Stimulated activated CD4-positive, alpha-beta T cell treated with anti-CD3 and anti-CD28 coated beads, Interleukin-1b, Interleukin-23, amount 100 ng/mL, for 4 hours (primary cell): ENCODE measurements at places on chromosomes 4 and X.

- no peak for DNase-seq
These were observed 505.0 kb upstream of the PITX2 start for GRCh38 chr4:111127841-111128240.

DNA sequence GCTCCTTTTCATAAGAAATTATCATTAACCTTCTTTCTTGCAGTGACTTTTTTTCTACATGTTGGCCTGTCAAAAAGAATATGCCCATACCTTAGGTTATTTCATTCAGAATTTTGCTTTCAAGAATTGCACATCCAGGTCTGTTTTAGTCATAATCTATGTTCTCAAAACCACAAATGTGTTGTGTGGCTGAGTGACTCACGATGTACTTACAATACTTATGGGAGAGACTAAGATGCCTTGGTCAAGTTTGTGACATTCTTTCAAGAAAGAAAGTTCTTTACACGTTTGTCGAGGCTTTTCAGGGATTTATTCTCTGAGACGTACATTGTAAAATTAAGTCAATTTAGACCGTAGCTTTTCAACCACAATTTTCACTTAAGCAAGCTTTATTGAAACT, 396.7 kb downstream of the FSTL5 start:
- no peak for DNase-seq

DNA sequence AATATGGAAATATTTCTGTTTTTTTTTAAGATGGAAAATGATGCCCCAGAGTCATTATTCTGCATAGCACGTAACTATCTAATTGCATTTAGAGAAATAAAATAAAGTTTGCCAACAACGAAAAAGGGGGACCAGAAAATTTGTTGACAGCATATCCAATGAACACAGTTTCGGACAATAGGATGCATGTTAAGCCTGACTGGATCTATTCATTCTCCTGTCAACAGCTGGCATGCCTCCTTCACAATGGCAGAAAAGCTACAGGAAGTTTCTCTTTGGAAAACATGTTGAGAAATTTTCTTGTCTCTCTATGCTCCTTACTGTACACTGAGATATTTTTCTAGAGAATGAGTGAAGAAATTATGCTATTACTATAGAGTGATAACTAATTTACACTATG, 262.5 kb downstream of the GRID2 start:
- no peak for DNase-seq

GRCh38 chr4:48779998-48780864, at the start of gene FRYL:
Gene FRYL, minus strand, starts transcription at chr4:48780279. Its CDS starts 145,869 bp downstream, at chr4:48634410.
- peak; percentile 93 for DNase-seq

DNA sequence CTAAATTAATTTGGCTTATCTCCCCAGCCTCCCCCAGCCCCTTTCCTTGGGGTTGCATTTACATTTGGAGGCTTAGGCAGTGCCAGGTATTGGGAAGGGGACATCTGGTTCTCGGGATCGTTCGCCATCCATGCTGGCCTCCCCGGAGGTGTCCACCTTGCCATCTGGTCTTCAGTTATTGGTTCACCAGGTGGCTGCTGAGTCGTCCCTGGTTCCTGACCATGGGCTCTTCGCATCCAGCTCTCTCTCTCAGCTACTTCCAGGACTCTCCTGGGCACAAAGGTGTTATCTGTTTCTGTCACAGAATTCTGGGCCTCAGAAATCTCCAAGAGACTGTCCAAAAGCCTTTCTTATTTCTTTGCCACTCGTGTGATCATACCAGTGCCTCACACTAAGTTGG, 75.4 kb upstream of the SCOC start:
- no peak for DNase-seq

DNA sequence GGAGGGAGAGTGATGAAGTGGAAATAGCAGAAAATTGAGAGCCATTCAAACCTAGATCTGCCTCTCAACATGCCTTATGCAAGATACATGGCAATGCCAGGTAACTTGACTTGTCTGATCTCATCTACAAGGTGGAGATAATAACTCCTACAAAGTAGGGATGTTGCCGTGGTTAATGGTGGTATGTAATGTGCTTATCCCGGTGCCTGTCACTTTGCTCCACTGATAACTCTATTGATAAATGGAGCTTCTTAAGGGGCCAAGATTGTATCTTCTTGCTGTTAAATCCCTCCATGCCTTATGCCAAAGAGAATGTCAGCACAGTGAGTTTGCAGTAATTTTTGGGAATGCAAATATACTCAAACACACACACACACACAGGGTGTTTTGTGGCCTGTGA, 355.8 kb downstream of the MAPK10 start:
- DNase-seq: no peak
